ENCODE measurements at places on chromosomes 12 and 14.

- peak; percentile 98 for DNase-seq
Observed at GRCh38 chr14:105392131-105393090, 5.9 kb upstream of the TEX22 start.

- DNase-seq, result no peak
Observed at GRCh38 chr12:49813131-49813530, 15.1 kb downstream of the NCKAP5L start.

DNA sequence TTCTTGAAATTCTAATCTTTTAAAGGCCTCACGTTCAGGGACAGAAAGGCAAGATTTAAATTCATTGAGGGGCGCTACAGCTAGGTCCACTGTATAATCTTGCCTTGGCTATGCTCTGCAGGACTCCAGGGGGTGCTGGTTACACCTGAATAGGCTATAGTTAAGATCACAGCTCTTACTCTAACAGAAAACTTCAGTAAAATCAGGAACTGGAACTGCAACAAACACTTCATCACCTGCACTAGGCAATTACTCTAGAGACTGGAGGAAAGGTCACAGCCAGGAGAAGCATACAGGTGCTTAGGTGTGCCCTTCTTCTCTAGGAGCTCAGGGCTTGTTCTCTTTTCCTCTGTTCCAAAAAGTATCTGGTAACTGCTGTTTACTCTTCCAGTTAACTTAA is 20.9 kb downstream of the SLCO1C1 start:
- no peak for DNase-seq

GRCh38 chr14:24662753-24663152 is 28.8 kb upstream of the GZMB start:
- no peak for DNase-seq

GRCh38 chr12:644303-644639 is 19.0 kb downstream of the NINJ2 start:
- no peak for DNase-seq

GRCh38 chr14:93970585-93970964 is 5.8 kb downstream of the ASB2 start:
- no peak for DNase-seq

GRCh38 chr14:106067935-106068334 is 541.6 kb downstream of the TMEM121 start:
- peak; percentile 0 for DNase-seq

DNA sequence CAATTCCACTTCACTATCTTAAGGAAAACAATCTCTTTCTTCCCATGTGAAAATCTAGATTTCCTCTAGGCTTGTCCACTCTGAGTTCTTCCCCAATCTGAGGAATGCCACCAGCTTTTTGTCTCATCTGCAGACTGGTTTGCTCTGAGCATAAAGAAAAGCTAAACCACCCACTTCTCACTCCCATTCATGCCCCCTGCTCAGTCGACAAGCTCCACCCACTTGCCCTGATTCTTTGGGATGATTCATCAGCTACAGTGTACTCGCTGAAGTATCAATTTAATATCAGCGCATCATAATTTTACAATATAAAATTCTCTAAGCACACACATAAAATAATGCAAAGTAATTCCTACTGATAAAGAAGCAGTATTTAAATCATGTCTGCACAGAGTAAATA is 209.1 kb downstream of the GRIN2B start:
- no peak for DNase-seq

All from trophoblast cell (in vitro differentiated cells and primary cell).